Head of caudate nucleus (tissue), 42 donors: ENCODE measurements at places on chromosomes 2 and 18.

- peak; percentile 5 for DNase-seq
Observed at GRCh38 chr2:240933048-240933965, 27.2 kb downstream of the CROCC2 start.

DNA sequence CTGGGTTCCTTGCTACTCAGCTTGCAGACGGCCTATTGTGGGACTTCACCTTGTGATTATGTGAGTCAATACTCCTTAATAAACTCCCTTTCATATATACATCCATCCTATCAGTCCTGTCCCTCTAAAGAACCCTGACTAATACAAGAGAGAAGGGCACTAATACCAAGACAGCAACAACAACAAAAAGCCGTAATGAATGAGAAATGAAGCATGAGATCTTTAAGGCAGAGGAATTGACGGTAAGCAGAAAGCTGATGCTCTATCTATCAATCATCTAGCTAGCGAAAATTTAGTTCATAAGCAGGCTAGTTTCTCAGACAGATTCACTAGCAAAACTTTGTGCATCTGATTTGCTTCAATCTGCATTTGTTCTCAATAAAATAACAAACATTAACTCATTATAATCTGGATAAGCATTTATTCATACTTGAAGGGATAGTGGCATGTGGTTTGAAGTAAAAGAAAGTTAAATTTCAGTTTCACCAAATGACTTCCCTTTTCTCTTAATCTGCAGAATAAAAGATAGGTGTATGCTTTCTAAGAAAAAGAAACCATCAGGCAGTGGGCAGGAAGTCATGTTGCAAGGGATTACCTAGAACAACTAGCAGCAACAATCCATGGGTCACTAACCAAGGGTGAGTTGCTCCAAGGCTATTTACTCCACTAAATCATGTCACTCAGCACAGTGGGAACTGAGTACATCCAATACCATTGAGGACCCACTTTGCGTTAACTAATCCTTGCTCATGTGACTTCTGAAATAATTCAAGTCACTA lies 376.5 kb downstream of the TMEM182 start:
- no peak for DNase-seq

- DNase-seq: no peak
Observed at GRCh38 chr18:30142248-30142647, 900.3 kb downstream of the DSC3 start.

DNA sequence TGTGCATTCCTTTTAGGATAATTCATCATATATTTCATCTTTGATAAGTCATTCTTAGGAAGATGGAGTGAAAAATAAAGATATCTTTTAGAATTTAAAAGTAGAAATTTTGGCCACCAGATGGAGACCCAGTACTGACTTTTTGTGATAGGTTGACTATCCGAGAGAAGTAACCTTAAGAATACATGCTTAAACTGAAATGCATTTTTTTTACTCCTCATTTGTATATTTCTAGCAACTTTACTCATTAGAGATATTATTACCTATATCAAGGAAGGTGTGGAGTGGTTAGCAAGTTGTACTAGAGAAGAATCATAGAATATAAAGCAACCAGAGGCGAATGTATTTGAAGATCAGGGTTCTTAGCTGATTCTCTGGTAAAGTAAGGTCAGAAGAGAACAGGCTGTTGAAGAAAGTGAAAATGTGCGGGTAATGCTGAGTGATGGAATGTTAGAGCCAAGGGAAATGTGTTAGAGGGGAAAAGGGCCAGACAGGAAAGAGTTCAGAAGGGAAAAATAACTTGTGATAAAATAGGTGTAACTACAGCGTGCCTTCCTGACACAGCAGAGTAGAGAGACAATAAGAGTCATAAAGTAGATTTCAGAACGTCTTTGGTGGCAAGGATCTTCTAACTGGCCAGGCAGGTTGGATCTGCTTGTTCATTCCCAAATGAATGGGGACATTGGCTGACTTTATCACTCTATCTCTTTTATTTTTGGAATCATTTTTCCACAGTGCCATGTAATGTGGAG lies 52.3 kb downstream of the TDRD15 start:
- no peak for DNase-seq

DNA sequence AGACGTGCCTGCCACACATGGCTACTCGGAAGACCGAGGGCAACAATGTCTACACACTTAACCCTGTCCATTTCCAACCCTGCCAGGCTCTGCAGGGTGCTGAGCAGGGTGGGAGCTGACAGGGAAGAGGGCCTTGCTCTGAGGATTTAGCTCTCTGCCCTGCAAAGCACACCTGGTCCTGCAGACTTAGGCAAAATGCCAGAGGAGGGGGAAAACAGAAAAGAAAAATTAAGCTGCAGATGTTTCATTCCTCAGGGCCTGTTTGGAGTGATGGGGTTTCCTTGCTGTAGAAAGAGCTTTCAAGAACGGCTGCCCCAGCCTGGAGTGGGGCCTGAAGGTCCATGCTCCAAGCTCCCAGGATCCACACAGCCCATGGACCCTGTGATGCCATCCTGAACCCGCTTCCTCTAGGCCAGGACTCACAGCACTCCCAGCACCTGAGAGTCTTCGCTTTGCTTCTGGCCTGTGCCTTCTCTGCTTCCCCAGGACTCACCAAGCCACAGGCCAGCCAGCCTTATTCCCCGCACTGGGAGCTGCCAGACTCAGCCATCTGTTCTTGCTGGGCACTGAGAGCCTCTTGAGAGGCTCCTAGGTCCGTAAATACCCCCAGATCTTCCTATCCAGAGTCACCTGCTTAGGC lies 9.1 kb upstream of the TEX51 start:
- DNase-seq: no peak

- no peak for DNase-seq
Observed at GRCh38 chr2:63796366-63796765, 45.3 kb upstream of the UGP2 start.

DNA sequence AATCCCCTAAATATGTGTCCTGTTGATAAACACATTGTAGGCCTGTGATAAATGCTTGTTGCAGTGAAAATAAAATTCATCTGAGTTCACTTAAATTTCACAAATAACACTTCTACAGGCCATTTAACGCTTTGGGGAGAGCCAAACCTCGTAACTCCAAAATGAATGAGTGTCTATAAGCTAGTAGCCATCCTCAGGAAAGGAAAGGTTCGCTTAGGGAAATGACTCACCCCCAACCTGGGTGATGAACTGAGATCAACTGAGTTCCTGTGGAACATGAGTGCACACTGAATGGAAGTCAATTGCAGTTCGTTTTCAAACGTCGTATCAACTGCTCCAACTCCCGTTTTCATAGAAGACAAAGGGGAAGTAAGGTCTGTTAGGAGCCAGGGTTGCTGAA lies 527.6 kb upstream of the ID2 start:
- no peak for DNase-seq

DNA sequence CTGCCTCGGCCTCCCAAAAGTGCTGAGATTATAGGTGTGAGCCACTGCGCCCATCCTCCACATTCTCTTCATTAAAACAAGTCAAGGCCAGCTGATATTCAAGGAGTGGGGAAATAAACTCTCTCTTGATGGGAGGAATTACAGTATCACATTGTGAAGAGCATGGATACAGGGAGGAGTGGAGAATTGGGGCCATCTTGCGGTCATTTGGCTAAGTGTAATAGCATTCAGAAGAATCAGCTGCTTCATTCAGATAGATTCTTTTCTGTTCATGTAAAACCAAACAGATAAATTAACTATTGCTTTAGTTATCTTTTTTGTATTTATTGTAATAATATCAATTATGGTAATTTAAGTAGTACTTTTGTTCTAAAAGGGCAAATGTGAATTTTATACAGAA lies 156.3 kb downstream of the UBR3 start:
- peak; percentile 79 for DNase-seq

DNA sequence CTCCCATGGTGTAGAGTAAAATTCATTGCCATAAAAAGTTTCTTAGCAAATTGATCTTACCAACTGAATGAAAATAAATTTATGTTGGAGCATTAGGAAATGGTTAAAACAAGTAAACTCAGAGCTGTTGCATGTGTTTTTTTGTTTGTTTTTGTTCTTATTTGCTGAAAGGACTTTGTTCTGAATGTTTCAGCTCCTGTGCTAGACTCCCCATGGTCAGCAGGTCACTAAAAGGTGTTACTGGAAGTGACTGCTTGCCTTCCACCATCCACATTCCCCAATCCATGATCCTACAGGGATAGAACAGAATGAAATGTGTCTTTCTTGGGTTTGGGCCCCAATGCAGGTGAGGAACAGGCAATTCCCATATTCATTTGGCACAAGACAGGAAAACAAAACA lies 101.8 kb downstream of the ALK start:
- no peak for DNase-seq

GRCh38 chr2:141439524-141439923 lies 691.3 kb downstream of the LRP1B start:
- no peak for DNase-seq

GRCh38 chr2:167293172-167293781 lies 405.0 kb downstream of the XIRP2 start:
- DNase-seq: peak; percentile 42

DNA sequence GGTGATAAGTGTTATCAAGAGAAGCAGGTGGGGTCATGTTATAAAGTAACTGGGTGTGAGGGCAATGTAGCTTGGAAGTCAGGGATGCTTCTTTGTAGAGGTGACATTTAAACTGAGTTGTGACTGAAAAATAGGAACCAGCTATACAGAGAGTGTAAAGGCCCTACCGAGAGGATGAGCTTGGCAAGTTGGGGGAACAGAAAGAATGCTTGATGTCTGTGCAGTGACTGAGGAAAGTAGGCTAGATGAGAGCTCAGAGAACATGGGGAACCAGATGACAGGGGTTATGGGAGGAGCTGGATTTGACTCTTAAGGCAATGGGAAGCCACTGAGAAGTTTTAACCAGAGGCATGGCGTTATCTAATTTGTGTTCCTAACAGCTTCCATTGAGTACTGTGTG lies 115.3 kb downstream of the DOCK10 start:
- no peak for DNase-seq

GRCh38 chr2:144126302-144126701 lies 393.6 kb downstream of the ZEB2 start:
- DNase-seq: no peak

GRCh38 chr2:149399934-149400615 lies 69.7 kb downstream of the LYPD6 start:
- no peak for DNase-seq

DNA sequence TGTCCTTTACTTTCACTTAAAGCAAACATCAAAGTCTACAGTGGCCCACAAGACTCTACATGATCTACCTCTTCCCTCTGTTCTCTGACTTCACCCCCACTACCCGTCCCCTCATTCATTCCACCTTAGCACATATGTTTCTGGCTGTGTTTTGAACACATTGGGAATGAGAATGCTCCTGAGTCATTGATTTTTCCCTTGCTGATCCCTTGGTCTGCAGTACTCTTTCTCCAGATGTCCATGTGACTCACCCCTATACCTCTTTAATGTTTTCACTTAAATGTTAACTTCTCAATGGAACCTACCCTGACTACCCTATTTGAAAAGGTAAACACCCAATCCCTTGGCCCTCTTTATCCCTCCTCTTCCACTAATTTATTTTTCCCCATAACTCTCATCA lies 30.7 kb upstream of the FRZB start:
- no peak for DNase-seq

- no peak for DNase-seq
Observed at GRCh38 chr2:88713408-88713807, 21.9 kb downstream of the RPIA start.

DNA sequence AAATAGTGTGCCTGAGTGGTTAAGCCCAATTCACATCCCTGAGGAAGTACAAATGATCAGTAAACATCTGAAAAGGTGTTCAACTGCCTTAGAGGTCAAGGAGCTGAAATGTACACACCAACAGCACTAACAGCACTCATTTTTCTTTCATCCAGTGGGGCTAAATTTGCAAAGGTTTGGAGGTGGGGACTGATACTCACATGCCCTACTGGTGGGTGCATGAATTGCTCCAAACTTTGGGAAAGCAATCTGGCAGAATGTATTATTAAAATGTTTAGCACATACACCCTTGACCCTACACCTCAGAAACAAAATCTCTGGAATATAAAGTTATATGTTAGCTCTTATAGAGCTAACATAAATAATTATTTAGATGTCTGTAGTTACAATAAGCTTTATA lies 19.0 kb upstream of the FAM178B start:
- no peak for DNase-seq

GRCh38 chr2:101306410-101306809 lies 2.1 kb downstream of the RNF149 start:
- peak; percentile 47 for DNase-seq

- DNase-seq: no peak
Observed at GRCh38 chr18:23383494-23383893, 69.6 kb upstream of the RIOK3 start.

GRCh38 chr2:88669482-88670214 lies 21.8 kb upstream of the RPIA start:
- DNase-seq: no peak

GRCh38 chr18:6558446-6559156 lies 143.9 kb upstream of the L3MBTL4 start:
- no peak for DNase-seq

DNA sequence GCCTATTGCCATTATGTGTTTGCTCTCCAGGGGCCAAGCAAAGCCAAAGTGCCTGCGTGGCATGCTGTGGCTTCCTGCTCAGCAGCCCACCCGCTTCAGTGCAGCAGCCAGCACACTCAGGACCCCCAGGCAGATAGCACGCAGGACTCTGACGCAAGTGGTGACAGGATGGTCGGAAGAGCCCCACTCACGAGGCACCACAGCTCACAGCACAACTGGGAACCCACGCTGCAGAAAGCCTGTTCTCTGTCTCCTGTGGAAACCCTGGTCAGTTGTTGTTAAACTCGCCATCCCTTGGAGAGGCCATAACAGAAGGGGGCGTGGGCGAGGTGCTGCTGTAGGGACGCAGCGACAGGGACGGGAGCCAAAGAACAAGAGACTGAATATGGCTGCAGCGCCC lies 76.4 kb downstream of the HDAC4 start:
- peak; percentile 5 for DNase-seq

GRCh38 chr2:197908156-197908555 lies 103.8 kb downstream of the PLCL1 start:
- no peak for DNase-seq

GRCh38 chr2:196149948-196150347 lies 21.4 kb downstream of the STK17B start:
- DNase-seq: no peak

DNA sequence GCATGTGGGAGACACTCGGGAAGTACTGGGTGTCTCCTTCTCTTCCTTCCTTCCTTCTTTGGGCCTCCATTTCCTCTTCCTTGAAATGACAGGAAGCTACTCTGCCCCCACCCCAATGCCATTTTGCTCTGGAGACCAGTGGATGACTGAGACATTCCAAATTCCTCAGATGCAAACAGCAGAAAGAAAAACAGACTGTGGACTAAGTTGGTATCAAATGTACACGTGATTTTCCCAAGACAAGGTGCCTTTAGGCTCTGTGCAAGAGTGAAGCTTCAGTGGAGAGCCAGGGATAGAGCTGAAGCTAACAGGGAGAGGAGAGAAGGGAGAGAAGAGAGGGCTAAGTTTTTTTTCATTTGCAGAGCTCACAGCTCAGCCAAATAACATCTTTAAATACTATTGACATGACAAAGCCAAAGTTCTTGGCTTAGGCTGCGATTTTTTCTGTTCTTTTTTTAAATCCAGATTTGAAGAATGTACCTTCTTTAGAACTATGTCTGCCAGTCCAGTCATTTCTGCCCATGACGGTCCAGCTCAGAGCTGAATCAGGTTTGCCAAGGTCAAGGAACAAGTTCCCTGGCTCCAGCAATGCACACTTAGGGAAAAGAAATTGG lies 84.5 kb upstream of the LCLAT1 start:
- DNase-seq: no peak

- no peak for DNase-seq
Observed at GRCh38 chr2:176592216-176592615, 323.0 kb downstream of the MTX2 start.
